CD4-positive, alpha-beta memory T cell (primary cell): ENCODE measurements at places on chromosomes 1 and 21.

DNA sequence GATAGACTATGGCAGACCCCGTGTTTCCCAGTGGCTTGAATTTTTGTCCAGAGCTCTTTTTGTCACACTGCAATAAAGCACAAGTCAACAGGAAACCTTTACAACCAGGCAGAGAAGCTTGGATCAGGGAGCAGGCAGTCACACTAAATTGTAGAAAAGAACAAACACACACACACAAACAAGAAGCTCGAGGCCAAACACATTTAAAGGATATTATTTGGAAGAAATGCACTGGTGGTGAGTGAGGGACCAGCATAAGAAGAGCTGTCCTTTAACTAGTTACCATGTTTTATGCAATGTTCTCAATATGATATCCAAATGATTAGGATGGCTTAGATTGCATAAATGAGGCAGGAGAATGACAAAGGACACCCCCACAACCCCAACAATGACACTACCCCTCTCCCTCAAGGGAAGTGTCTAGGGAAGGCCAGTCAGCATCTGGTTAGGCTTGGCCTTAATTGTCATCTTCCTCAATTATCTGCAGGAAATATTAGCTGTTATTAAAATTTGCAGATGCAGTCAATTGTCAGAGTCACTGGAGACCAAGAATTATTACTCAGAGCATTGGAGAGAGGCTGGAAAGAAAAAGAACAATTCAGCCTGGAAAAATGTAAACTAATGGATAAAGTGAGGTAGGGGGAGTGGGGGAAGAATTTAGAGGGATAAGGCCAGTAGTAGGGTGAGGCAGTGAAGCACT is 35.3 kb downstream of the DDR2 start:
- H3K4me3 ChIP-seq = no peak overlapping the region
- no peaks in the 10 kb centered on the region for H3K4me1 ChIP-seq
- no peak for DNase-seq
- no peaks in the 10 kb centered on the region for H3K27me3 ChIP-seq
- H3K36me3 ChIP-seq = no peaks in the 10 kb centered on the region

DNA sequence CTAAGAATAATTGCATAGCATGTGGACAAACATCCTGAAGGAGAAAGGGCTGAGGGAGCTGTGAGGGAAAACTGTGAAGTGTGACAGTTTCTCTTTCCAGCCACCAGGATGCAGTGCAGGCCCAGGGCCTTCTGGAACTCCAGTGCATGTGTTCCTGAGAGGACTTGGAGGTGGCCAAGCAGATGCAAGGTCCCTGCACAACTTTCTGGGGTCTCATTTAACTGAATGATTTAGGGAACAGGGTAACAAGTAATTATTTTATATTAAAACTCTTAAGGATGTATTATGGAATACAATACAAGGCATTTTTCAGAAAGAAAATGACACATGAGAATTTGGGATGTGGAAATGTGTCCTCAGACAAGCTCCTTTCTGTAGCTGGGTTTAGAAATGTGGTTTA is 61.2 kb upstream of the MCOLN3 start:
- no peaks in the 10 kb centered on the region for H3K27me3 ChIP-seq
- DNase-seq = peak; percentile 40
- no peak overlapping the region for H3K4me3 ChIP-seq
- no peaks in the 10 kb centered on the region for H3K4me1 ChIP-seq
- H3K36me3 ChIP-seq = no peaks in the 10 kb centered on the region

DNA sequence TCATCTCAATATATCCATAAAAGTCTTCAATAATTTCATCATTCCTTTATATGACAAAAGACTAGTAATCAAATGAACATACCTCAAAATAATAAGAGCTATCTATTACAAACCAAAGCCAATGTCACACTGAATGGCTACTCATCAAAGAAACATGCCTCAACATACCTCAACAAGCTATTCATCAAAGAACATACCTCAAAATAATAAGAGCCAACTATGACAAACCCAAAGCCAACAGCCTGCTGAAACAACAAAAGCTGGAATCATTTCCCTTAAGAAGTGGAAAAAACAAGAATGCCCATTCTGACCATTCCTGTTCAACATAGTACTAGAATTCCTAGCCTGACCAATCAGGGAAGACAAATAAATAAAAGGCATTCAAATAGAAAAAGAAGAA is 1373.7 kb downstream of the BRINP3 start:
- no peak overlapping the region for H3K27ac ChIP-seq
- H3K4me1 ChIP-seq = no peaks in the 10 kb centered on the region
- DNase-seq = no peak
- H3K27me3 ChIP-seq = no peaks in the 10 kb centered on the region
- no peak overlapping the region for H3K4me3 ChIP-seq
- no peaks in the 10 kb centered on the region for H3K36me3 ChIP-seq

DNA sequence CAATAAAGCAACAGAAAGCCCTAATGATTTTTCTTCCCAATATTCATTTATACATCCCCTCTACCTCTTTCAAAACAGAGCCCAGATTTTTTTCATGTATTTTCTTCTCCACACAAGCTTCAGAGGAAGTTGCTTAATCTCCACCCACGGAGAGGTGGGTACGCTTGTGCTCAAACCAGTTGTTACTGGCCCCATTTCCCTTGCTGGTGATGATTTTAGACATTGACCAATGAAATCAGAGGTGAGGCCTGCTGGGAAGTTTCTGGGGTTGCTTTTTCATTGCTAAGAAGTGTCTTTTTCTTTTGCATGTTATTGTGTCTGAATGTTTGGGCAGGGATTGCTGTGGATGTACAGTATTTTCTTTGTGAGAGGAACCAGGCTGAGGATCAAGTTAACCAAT is 448.1 kb upstream of the B3GALT2 start:
- no peaks in the 10 kb centered on the region for H3K27me3 ChIP-seq
- peak; percentile 29 for DNase-seq
- peaks cover 13% of the 10 kb centered on the region for H3K4me1 ChIP-seq
- H3K36me3 ChIP-seq = no peaks in the 10 kb centered on the region
- no peak overlapping the region for H3K4me3 ChIP-seq
- H3K27ac ChIP-seq = no peak overlapping the region

GRCh38 chr1:67650061-67650460 is 34.9 kb upstream of the GADD45A start:
- H3K27ac ChIP-seq = no peak overlapping the region
- no peak overlapping the region for H3K4me3 ChIP-seq
- no peaks in the 10 kb centered on the region for H3K36me3 ChIP-seq
- no peaks in the 10 kb centered on the region for H3K27me3 ChIP-seq
- DNase-seq = no peak
- no peaks in the 10 kb centered on the region for H3K4me1 ChIP-seq

DNA sequence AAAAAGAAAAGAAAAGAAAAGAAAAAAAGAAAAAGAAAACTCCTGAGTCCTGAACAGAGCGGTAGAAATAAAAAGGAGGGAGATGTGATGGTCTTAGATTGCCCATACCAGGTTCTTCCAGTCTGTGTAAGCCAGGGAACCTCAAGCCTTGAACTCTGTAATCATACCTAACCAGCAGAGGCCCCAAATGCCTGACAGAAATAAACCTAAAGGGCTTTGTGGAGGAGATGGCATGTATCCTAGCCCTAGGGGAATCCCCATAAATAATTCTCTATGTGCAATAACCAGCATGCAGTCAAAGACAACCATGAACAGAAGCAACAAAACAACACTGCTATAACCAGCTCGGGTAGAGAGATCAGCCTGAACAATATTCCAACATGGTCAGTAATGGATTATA is 40.4 kb downstream of the USP48 start:
- no peak overlapping the region for H3K27ac ChIP-seq
- H3K4me3 ChIP-seq = no peak overlapping the region
- DNase-seq = no peak
- peaks cover 22% of the 10 kb centered on the region for H3K36me3 ChIP-seq

DNA sequence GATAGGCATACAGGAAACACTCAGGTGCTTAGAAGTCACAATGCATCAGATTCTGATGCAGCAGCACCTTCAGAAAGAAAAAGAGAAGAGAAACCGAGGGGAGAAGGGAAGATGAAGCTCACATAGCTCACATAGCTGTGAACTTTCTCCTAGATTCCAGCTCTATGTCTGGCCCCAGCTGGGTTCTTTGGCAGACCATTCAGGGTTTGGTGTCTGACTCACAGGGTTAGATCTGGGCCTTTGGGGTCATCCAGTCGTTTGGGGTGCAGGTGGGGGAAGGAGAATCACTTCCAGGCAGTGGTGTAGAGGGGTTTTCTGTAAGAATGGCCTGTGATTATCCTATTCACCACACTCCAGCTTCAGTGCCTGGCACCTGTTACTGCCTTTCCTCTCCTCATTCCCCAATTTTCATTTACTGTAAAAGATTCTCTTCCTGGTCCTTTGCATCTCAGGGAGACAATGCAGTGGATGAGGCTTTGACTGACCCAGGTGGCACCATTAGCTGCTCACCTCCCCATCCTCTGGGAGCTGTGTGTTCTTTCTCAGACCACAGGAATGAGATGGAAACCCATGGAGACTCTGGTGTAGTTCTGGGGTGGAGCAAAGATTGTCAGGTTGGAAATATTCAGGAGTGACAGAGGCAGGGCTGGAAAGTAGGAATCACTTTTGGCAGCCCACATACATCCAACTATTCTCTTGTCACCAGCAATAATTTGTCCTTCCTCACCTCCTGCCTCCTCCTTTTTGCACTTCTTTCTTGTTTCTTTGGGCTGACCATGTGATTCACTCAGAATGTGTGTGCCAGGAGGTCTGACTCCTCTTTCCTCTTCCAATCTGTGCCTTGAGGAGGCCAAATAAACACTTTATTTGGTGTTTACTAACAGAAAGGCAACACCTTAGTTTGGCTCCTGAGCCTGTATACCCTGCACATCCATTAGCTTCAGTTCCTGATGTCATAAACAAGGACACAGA is 103.3 kb downstream of the PAPPA2 start:
- no peak for DNase-seq
- H3K36me3 ChIP-seq = no peaks in the 10 kb centered on the region
- no peaks in the 10 kb centered on the region for H3K27me3 ChIP-seq
- H3K27ac ChIP-seq = no peak overlapping the region
- no peak overlapping the region for H3K4me3 ChIP-seq

DNA sequence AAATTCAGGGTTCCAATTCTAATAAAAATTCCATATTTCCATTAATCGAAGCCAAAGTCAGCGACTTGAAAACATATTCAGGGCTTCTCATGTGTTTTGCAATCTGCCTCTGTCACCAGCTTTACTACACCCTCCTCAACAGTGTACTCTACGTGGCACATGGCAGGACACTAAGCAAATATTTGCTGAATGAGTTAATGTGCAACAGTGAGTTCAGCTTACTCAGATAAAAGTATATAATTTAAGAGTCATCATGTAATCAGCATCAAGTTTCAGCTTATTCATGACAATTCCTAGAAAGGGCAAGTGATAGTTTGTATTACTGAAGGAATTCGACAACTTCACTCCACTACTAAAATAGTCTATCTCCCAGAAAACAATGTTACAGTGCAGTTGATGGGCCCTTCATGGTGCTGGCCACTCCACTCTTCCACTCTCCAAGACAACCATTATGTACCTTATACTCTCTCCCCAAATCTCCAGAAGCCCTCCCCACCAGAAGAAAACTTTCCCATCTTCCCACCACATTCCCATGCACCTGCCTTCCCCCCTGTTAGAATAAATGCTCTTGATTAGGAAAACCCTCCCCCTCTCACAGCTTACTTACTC is 97.3 kb downstream of the TTLL7 start:
- no peaks in the 10 kb centered on the region for H3K27me3 ChIP-seq
- no peak overlapping the region for H3K4me3 ChIP-seq
- H3K4me1 ChIP-seq = no peaks in the 10 kb centered on the region
- DNase-seq = no peak

DNA sequence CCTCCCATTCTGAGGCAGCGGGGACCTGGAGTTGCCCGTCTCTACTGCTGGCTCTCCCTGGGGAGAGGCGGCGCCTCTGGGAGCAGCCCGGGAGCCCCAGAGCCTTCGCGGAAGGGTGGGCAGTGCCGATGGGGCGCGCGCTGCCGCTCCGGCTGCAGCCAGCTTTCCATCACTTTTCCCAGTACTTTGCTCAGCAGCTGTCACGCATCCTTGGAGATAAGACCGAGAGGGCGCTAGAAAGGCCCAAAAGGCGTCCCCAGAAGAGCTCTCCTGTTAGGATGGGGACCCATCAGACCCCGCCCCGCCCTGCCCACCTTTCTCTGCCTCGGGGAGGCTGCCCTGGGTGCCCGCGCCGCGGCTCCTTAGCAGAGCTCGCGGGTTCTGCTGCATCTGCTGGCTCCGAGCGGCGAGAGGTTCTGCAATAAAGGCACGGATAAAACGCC is 534 bp downstream of the KCNH1 start:
- peaks cover 17% of the 10 kb centered on the region for H3K27me3 ChIP-seq
- H3K4me1 ChIP-seq = peaks cover 17% of the 10 kb centered on the region
- H3K4me3 ChIP-seq = peak overlapping the region; percentile 19
- H3K27ac ChIP-seq = no peak overlapping the region
- H3K36me3 ChIP-seq = no peaks in the 10 kb centered on the region

GRCh38 chr1:179876300-179876715 is 1.3 kb downstream of the TOR1AIP2 start:
- DNase-seq = no peak
- H3K27me3 ChIP-seq = no peaks in the 10 kb centered on the region
- H3K4me1 ChIP-seq = peaks cover 47% of the 10 kb centered on the region
- H3K27ac ChIP-seq = no peak overlapping the region

DNA sequence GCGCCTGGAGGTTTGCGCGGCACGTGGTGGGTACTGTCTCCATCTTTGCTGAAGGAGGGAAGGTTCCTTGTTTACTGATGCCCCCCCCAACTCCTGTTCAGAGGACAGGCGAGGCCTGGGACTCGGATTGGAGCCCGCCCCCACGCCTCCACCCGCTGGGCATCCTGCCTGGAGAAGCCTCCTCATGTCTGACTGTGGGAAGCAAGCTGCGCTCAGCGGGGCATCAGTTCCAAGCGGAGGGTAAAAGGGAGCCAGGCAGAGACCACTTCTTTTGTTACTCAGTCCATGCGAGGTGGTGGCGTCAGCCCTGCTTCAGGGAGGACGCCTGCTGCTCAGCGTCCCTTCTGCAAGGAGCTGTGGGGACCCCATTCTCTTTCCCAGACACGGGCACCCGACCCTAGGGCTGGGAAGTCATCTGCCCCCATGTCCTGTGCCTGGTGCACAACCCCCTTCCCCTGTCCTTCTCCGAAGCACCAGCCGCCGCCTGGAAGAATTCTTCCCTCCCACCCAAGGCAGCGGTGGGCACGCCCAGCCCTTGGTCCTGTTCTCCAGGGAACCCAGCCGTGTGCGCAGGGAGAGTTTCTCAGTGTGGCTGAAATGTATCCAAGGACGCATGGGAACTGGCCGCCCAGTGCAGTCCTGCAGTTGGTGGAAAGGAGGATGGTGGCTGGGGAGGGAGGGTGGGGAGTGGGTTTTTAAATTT is 414.0 kb downstream of the CAMTA1 start:
- H3K36me3 ChIP-seq = no peaks in the 10 kb centered on the region
- no peak for DNase-seq
- no peak overlapping the region for H3K4me3 ChIP-seq
- H3K27ac ChIP-seq = no peak overlapping the region

GRCh38 chr1:234725177-234726132 is 115.5 kb upstream of the IRF2BP2 start:
- DNase-seq = peak; percentile 56
- peak overlapping the region; percentile 13 for H3K4me3 ChIP-seq
- H3K36me3 ChIP-seq = no peaks in the 10 kb centered on the region

- H3K27ac ChIP-seq = no peak overlapping the region
- no peak overlapping the region for H3K4me3 ChIP-seq
- peaks cover 55% of the 10 kb centered on the region for H3K36me3 ChIP-seq
- DNase-seq = no peak
Observed at GRCh38 chr1:12197483-12197880, 30.7 kb downstream of the TNFRSF1B start.

GRCh38 chr1:17605582-17606344 is 66.3 kb downstream of the ARHGEF10L start:
- DNase-seq = no peak
- H3K27me3 ChIP-seq = no peaks in the 10 kb centered on the region
- no peak overlapping the region for H3K27ac ChIP-seq
- no peaks in the 10 kb centered on the region for H3K36me3 ChIP-seq
- H3K4me3 ChIP-seq = no peak overlapping the region
- H3K4me1 ChIP-seq = no peaks in the 10 kb centered on the region

GRCh38 chr1:53576381-53576801 is 117.2 kb downstream of the DMRTB1 start:
- no peak overlapping the region for H3K27ac ChIP-seq
- DNase-seq = no peak
- H3K4me1 ChIP-seq = no peaks in the 10 kb centered on the region
